Mesothelial cell of epicardium (in vitro differentiated cells): ENCODE measurements at places on chromosomes 2 and 18.

- no peak for DNase-seq
Measured at GRCh38 chr2:165746501-165746900, 47.5 kb downstream of the GALNT3 start.

DNA sequence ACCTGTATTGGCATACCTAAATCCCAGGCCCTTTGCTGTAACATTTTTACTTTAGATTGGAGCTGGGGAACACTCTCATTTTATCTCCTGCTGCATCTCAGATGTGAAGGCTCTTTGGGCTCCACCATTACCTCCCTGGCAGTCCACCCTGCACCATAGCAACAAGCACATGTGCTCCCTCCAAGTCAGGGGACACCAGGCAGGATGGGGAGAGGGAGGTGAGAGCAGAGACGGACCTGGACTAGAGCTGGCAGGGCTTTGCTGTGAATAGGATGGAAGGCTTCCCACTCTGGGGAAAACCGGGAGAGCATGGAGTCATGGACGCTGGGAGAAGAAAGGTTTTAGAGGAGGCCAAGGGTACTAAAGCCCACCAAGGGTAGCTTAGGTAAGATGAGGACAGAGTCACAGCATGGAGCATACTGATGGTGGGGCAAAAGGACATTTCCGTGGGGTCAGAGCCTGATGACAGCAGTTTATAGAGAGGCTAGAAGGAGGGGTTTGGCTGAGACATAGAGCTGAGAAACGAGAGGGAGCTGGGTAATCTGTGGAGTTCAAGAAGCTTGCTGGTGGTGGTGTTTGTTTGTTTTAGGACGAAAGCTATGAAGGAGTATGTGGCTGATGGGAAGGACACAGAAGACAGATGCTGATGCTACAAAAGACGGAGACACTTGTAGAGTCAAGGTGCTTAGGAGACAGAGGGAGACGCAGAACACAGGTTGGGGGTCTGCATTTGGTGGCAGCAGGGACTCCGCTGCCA, 134.8 kb downstream of the COL6A3 start:
- DNase-seq: no peak

DNA sequence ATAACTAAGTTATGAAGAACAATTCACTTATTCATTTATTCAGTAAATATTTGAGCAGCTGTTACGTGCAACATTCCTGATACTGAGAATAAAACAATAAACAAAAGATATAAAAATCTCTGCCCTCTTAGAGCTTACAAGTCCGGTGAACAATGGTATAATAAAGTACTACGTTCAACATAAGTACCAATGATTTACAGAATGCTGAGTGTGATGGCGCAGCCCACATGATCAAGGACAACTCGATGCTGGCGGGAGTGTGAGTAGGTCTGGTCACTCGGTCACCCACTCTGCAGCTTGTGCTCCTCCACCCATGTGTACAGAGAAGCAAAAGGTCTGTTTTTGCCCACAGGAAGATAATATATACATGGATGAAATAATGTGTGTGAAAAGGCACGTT, 254.3 kb downstream of the BCL11A start:
- DNase-seq: no peak

GRCh38 chr18:77755187-77755586, 505.5 kb downstream of the GALR1 start:
- no peak for DNase-seq

- no peak for DNase-seq
Measured at GRCh38 chr2:236284208-236284607, 20.0 kb upstream of the ASB18 start.

DNA sequence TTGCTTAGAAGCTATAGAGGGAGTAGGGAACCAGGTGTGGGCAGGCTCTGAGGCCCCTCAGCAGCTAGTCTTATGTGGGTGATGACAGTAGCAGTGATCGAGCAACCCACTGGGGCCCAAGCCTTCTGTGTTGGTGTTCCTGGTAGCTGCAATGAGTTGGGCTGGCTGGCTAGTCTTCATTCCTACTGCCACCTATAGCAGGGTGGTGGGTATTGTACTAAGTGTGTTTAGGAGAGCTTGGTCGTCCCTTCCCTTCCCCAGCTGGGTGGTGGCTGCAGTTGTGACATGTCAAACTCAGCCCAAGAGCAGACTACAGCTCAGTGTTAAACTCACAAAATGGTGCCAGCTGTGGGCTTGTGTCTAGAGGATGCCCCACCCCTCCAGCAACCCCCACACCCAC, 486.1 kb upstream of the UBE2E3 start:
- no peak for DNase-seq

- no peak for DNase-seq
Measured at GRCh38 chr2:37168217-37168981, 11.6 kb upstream of the EIF2AK2 start.

DNA sequence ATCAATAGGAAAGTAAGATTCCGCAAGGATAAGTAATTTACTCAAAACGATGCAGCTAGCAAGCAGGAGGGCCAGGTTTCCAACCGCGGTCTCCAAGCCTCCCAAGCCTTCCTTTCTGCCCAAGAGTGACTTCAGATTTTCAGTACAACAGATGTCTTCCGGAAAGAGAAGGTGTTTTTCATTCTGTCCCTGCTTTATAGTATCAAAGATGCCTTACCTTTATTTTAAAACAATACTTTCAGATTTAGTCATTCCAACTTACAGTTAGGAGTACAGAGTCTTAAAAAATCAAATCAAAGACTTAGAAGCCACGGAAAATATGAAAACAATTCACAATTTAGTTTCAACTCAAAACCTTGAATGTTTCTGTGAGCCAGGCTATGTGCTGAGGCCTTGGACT, 43.6 kb downstream of the CYB5A start:
- no peak for DNase-seq

DNA sequence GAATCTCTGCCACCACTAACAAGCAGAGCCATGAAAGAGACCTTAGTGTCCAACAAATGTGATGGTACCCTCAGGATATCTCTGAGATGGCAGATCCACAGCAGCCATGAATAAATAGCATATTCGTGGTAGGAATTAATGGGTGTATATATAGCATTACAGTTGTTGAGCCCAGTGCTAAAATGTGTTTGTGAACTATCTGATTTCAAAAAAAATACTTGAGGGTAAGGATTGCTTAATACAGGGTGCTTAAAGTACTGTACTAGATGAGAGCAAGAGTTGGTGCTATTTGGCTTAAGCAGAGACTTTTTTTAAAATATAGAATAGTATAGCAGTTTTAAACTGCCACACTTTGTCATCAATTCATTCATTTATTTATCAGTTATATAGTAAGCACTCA, 101.5 kb upstream of the GALNT5 start:
- DNase-seq: no peak

- no peak for DNase-seq
Measured at GRCh38 chr2:161112908-161113307, 47.3 kb upstream of the TANK start.

DNA sequence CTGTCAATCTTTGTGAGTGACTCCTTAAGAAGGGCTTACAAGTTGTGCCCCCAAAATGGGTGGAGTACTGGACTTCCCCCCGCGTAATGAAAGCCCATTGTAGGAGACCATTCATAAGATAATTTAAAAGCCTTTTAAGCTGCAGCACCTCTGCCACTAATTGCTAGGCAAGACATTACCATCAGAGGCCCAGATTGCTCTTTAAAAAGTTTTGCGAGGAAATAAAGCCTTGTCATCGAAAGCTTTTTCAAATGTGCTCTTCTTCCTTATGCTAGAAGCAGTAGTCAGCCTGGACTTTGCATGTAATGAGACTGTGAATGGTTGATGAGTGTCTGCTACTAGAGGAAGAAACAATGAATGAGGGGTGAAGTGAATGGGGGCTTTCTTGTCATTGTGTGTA, 345.3 kb upstream of the CDH2 start:
- DNase-seq: no peak

GRCh38 chr2:67486041-67486796, 89.1 kb downstream of the ETAA1 start:
- DNase-seq: no peak

GRCh38 chr2:44946372-44947027, 5.0 kb downstream of the SIX3 start:
- DNase-seq: no peak

GRCh38 chr2:64311948-64312621, 141.9 kb upstream of the LGALSL start:
- peak; percentile 62 for DNase-seq

- DNase-seq: no peak
Measured at GRCh38 chr18:26757263-26758019, 108.1 kb downstream of the AQP4 start.

DNA sequence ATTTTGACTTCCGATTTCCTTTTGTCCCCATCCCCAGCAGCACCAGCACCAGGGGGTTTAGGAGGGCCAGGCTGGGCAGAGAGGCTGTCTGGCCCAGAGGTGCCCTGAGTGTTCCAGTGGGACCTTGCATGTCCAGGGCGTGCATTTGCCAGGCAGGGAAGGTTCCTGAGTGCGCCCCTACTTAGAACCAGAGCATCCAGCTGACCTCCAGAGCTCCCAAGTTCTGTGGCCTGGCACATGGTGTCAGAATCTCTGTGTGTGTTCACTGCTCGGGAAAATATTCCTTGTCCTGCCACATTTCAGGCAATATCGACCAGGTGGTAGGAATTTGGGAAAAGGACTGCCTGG, 5.5 kb downstream of the SIX3 start:
- no peak for DNase-seq

DNA sequence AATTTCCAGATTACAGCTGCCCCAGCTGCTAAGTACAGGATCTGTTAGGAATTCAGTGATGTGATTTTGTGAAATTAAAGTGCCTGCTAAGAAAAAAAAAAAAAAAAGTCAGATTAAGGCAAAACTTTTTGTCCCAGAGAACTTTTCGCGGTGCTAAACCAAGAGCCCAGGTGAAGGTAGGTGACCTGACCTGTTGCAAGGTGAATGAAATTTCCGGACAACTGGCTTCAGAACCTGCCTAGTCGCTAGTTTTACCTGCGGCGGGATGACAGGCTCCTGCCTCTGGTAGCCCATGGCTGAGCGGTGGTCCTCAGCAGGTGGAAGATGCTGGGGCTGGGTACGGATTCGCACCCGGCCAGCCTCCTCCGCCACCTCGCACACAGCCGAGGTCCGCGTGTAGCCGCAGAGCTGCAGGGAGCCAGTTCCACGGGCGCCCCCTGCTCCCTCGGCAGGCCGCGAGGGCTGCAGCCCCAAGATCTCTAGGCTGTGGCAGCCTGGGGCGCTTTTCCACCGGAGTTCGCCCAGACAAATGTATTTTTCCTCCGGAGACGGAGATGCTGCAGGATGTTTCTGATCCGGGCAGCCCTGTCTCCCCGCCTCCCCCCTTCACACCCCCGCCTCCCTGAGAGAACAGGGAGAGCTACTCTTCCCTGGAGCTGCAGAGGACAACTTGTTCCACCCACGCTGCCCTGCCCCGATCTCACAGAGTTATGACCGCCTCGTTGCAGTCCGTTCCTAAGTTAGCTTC, at the start of gene SLC38A11:
SLC38A11 (minus strand) TSS at position 572 of the 748 bp plus-strand sequence; CDS start at position 294, 278 bp downstream.
- DNase-seq: no peak

DNA sequence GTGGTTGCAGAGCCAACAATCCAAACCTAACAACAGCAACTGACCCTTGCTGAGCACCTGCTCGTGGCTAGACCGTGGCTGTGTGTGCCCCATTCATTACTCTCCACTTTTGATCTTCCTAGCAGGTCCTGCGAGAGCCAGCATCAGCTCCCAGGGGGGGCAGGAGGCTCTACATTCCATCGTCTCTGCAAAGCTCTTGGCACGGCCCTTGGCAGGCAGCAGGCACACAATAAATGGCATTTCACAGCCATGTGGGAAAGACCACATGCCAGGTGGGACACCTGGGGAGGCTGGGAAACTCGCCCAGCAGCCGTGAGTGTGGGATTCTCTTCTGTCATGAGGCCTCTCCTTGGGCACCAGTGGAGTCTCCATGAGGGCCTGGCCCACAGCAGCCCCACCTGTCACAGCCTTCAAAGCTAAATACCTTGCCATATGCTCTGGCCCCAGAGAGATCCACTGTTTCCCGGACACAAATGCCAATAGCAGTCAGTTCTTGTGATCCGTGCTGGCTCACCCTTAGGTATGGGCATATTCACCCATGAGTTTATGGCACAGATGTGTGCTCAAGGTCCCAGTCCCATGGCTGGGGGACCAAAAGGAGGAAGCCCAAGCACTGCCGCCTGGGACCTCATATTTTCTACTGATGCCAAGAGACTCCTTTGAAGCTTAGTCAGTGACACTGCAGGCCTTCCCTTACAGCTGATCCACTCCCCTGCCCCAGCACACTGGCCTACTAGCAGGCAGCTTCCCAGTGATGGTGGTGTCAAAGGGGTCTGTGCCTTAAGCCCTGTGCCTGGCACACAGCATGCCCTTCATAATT, 6.8 kb upstream of the TEX51 start:
- no peak for DNase-seq

- DNase-seq: peak; percentile 50
Measured at GRCh38 chr2:42102591-42103450, 55.0 kb downstream of the PKDCC start.

DNA sequence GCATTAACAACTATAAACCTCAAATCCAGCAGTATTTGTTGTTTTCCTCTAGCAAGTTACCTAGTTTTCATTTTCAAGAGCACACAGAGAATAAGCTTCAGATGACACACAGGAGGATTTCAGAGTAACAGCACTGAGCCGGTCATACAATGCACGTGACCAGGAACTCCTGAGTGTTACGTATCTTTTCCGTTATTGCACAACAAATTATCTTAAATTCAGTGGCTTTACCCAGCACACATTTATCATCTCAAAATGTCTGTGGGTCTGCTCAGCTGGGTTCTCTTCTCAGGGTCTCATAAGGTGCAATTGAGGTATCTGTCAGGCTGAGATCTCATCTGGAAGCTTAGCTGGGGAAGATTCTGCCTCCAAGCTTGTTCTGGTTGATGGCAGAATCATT, 379.5 kb upstream of the KLHL29 start:
- no peak for DNase-seq

GRCh38 chr2:218781691-218782527, at the start of gene CYP27A1:
TSS of gene CYP27A1 (plus strand) at chr2:218782147. CDS start at chr2:218782183, 36 bp downstream.
- DNase-seq: peak; percentile 56

DNA sequence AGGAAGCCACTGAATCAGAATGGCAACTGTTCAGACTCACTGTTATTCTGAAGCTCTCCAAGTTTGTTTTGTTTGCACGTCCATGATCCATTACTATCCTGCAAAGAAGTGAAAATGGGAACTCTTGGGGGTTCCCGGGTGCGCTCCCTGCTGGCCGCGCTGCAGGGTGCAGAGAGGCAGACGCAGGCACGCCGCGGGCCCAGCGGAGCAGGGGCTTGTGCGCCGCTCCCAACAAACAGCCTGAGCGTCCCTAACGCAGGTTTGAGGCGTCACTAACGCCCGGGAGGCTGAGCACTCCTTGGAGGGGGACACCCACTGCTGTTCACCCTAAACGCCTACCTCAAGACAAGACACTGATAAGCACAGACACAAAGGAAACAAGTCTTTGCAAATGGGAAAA, 14.3 kb upstream of the PIEZO2 start:
- peak; percentile 57 for DNase-seq

DNA sequence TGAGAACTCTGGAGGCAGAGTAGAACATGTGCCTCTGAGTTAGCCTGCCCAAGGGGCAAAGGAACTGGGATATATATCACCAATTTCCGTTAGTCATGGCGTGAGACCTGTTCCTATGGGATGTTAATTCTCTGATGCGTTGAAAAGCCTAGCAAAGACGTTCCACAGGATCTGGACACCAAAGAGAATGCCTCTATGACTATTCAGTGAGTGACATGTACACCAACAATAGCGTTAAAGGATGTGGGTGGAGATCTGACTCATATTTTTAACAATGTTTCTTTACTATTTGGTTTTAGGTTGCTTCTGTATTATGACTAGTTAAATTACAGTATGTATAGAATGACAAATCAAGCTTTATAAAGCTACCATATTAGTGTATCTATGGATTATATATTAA, 320.9 kb upstream of the MC4R start:
- no peak for DNase-seq

- DNase-seq: no peak
Measured at GRCh38 chr2:174636987-174637386, 39.4 kb upstream of the WIPF1 start.

GRCh38 chr2:12700989-12701388, 15.7 kb upstream of the TRIB2 start:
- no peak for DNase-seq
